Stimulated activated CD4-positive, alpha-beta T cell treated with anti-CD3 and anti-CD28 coated beads, TNF-alpha, amount 100 ng/mL, for 4 hours (primary cell): ENCODE measurements at places on chromosomes 16 and 17.

GRCh38 chr17:61849674-61850073 is 13.7 kb downstream of the BRIP1 start:
- DNase-seq = no peak

DNA sequence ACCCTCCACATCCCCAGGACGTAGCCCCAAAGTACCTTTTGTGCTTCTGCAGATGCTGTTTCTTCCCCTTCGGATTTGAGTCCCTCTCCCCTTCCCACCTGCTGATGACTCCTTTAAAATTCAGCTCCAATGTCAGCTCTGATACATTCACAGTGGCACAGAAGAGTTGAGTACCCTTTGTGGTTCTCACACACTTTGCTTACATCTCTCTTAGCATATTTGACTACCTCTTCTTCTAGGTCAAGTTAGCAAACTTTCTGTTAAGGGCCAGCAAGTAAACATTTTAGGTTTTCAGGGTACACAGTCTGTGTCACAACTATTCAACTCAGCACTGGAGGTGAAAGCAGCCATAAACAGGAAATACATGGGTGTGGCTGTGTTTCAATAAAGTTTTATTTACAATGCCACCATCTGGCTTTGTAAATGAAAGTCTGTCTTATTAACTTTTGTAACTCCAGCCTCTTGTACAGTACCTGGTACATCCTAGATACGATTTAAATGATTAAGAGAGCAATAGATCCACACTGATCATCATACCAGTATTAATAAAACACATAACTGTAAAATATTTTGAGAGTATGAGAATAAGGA is 161.7 kb downstream of the SOX9 start:
- no peak for DNase-seq

DNA sequence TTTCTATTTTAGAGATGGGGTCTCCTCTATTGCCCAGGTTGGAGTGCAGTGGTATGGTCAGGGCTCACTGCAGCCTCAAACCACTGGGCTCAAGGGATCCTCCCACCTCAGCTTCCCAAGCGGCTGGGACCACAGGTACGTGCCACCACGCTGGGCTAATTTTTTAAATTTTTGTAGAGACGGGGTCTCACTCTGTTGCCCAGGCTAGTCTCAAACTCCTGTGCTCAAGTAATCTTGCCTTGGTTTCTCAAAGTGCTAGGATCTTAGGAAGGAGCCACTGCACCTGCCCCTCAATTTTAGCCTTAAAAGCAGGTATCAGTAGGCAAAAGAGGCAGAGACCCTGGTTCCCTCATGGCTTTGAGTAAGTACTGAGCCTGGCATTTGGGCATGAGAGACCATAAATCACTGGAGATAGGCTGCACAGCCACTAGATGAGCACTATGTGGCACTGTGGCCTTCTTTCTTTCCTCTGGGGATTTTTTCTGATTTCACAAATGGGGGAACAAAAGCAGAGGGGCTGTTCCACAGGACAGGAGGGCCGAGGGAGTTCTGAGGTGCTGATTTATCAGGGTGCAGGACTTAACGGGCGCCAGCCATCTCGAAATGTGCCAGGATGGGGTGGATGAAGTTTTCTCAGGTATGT is 82.2 kb downstream of the PLXDC1 start:
- DNase-seq = no peak

DNA sequence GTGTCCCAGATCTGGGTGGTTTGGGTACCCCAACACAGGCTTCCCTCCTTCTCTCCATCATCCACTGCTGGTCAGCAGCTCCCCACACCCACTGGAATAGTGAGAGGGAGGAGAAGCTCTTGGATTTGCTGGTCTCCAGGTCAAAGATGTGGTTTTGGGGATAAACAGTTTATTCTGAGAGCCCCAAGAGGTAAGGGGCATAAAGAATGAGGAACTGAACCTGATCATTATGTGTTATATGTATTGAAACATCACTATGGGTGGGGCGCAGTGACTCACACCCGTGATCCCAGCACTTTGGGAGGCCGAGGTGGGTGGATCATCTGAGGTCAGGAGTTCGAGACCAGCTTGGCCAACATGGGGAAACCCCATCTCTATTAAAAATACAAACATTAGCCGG is 3.9 kb downstream of the DPEP2 start:
- DNase-seq = no peak

GRCh38 chr16:73060892-73061490 is 13.1 kb upstream of the ZFHX3 start:
- DNase-seq = no peak

DNA sequence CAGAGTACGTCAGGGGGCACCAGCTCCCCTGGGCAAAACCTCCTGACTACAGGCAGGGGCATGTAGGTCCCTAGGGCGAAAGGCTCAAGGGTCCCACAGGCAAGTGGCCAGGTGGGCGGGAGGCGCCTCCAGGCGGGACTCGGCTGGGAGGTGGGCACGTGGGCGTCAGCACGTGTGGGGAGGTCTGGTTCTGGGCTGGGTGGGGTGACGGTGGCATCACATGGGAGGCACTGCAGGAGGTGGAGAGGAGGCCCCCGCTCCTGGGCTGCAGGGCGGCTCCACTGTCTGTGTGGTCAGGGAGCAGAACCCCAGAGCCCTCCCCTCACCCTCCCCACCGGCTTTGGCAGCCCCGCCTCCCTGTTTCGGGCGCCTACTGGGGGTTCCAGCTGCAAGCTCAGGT is 52.7 kb downstream of the ACTG1 start:
- no peak for DNase-seq

- DNase-seq = no peak
Observed at GRCh38 chr16:88453217-88453531, at the start of gene ZFPM1. TSS of gene ZFPM1 (plus strand) at chr16:88453280. CDS start at chr16:88453639, 359 bp downstream.

- DNase-seq = no peak
Observed at GRCh38 chr16:71338193-71338592, 20.3 kb upstream of the CALB2 start.

- no peak for DNase-seq
Observed at GRCh38 chr17:29835435-29836351, 94.3 kb downstream of the SSH2 start.

DNA sequence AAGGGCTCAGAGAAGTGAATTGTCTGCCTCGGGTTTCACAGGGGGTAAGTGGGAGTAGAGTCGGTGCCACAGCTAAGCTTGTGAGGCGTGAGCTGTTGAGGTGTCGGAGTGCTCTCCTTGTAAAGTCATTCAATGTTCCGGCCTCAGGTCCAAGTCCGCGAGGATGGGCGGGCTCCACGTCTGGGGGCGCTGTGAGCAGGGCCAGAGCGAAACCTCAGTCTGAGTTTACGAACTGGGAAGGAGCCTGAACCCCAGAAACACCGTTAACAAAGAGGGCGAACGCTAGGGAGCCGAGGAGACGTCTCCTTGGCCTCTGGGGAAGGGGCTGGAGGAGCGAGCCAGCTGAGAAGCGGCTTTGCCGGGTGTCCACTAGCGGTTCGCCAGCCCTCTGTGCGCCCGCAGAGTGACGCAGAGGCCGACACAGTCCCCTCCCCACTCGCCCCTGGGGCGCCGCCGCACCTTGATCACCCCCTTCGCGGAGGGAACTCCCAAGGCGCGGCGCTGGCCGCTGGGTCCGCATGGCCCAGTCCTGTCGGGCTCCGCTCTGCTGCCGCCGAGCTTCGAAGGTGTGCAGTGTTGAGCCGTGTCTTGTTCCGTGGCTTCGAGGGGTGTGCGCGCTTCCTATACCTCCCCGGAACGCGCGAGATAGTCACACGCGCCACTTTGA is 4.9 kb downstream of the IRX3 start:
- DNase-seq = no peak

GRCh38 chr16:1828645-1829410 is 1.8 kb downstream of the FAHD1 start:
- no peak for DNase-seq

GRCh38 chr17:49552070-49552751 is 23.5 kb upstream of the NXPH3 start:
- DNase-seq = no peak

GRCh38 chr16:74071996-74072535 is 224.5 kb upstream of the PSMD7 start:
- DNase-seq = no peak

DNA sequence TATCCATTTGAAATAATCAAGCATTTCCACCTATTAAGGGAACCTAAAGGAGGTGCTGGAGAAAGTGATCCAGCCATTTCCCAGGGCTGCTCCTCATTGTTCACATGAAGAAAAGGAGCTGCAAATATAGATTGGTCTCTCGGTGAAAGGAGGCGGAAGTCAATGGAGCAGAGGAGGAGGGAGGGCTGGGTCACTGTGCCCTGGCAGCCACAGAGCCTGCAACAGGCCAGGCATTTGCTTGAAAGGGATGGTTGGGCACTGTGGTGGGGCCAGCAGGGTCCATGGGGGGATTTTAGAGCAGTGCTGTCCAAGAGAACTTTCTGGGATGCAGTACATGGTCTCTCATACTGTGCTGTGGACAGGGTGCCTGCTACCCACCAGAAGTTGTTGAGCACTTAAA is 173.2 kb downstream of the CYLD start:
- no peak for DNase-seq

DNA sequence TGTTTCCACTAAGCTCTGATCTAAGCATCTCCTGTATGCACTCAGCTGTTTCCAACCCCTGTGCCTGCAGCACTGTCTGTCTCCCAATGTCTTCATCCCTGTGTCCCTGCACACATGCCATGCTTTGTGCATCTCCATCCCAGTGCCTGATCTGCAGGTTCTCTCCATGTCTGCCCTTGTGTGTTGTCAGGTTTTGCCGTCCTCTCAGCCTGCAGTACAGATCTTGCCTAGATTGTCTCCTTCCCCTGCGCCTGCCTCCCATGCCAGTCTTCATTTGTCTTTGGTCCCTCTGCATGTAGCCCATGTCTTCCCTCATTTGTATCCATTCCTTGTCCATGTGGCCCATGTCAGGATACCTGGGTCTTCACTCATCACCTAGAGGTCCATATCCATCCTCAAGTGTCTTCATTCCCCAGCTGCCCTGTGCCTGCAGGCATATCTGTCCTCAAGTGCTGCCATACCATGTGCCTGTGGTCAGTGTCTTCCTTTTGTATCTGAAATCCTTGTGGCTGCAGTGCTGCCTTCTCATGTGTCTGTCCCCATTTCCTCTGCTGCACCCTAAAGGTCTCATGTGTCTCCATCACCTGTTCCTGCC is 71.5 kb downstream of the TNFRSF13B start:
- no peak for DNase-seq

DNA sequence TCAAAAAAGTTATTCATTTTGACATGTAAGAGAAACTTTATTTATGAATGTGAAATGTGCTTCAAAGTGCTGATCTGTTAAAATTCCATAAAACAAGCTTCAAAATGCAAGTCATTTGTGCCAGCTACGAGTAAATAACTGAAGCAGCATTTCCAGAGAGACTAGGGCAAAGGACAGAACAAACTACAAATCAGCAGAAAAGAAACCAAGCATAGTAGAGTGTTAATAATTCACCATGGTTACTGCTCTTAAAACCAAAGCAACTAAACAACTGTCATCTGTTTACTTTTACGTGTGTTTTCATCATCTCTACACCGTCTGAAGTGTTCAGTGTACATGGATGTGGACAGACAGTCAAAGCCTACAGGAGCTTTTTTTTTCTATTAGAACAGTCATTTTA is 1.6 kb upstream of the ASPA start:
- no peak for DNase-seq

GRCh38 chr16:25060920-25061319 is 45.8 kb upstream of the ARHGAP17 start:
- DNase-seq = no peak

GRCh38 chr16:62321606-62322005 is 285.4 kb upstream of the CDH8 start:
- no peak for DNase-seq

GRCh38 chr16:12896562-12896961 is 4.8 kb upstream of the SHISA9 start:
- no peak for DNase-seq

- DNase-seq = no peak
Observed at GRCh38 chr16:70657956-70658355, 11.6 kb downstream of the IL34 start.

- DNase-seq = no peak
Observed at GRCh38 chr16:30524575-30525568, 1.5 kb downstream of the ZNF768 start.

DNA sequence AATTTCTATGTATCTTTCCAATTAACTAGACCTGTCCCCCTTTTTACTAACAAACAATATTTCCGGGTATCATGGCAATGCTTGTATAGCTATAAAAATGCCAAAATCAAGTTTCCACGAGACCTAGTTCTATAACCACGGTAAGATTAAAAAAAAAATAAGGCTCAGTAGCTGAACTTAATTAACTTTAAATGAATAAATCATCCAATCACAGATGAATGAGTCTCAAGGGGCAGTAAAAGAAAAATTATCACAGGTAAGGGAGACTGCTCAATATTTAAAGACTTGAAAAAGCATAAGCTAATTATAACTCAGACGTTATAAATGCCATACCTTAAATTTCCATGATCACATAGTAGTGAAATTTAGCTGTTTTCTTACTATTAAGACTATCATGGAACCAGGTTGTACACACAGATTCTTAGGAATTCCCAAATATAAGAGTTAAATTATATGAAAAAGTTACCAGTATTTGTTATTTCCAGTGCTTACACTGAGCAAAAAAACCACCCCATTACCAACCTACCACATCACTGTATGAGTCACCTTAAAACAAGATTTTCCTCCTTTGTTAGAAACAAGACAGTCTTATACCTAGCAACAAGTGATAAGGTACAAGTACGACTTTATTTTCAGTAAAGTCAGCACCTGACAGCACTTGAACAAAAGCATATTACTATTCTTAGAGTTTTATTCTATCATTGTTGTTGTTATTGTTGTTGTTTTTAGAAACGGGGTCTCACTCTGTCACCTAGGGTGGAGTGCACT is 20.6 kb downstream of the SSH2 start:
- no peak for DNase-seq

GRCh38 chr17:54968262-54968987 is at the start of the genes COX11 and STXBP4:
TSS of gene COX11 (minus strand) at chr17:54968654. CDS start at chr17:54968646, 8 bp downstream.
TSS of gene STXBP4 (plus strand) at chr17:54968765. CDS start at chr17:54986220, 17,455 bp downstream.
- peak; percentile 81 for DNase-seq

GRCh38 chr16:1395444-1396031 is 19.0 kb downstream of the UNKL start:
- DNase-seq = no peak

DNA sequence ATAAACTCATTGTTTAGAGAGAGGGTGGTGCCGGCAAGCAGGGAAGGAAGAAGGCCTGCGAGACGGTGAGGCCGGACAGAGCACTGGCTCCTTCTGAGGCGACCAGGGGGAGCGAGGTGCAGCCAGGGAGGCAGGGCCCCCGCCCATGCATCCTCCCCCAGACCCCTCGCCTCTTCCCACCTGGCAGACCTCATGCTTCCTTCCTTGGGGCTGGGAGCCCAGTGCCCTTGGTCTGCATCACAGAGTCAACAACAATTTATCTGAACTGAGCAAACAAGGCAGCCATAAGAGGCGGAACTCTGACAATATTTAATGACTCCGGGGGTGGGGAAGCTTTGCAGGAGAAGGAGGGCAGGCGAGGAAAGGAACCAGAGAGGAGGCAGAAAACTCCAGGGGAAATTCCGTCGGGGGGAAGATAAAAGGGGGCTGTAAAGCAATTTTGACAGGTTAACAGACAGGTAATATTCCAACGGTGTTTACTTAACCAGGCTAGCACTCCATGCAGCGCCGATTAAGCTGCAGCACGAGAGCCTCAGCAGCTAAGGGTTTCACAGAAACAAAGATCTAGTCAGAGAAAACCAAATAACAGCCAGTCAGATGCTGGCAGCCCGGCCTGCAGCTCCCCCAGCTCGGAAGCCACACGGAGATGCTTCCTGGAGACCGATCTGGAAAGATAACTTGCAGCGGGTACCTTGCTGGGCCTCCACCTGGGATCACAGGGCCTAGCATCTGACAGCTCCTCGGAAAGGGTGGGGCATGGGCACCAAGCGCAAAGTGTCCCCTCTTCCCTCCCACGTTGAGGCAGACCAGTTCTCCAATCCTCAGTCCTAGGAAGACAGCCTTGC is 398.2 kb downstream of the SOX9 start:
- no peak for DNase-seq

- no peak for DNase-seq
Observed at GRCh38 chr17:6070913-6071511, 833 bp downstream of the WSCD1 start.

- DNase-seq = no peak
Observed at GRCh38 chr17:1484676-1485422, 7.6 kb downstream of the MYO1C start.
